Right lobe of liver (tissue), 6 donors: ENCODE measurements at places on chromosomes 2 and 18. TPM values are rescaled to one million over a fixed set of nuclear protein-coding genes. Genes with fewer than 3 reads are reported as not detected.

DNA sequence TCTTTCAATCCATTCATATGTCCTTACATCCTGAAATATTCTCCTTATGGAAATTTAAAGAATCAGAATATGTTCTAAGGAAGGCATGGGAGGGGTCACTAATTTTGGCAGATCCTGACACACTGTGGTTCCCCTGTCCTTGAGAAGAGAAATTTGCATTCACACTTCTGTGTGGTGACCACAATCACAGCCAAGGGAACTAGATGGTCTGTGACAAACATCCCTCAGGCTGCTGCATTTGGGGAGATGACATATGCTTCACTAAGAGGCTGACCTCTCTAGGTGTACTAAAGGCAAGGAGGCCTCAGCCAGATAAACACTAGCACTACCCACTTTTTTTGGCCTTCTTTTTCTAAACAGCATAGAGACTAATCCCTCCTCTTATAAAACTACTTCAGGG lies 129.6 kb downstream of the MREG start:
- H3K27ac ChIP-seq: no peak overlapping the region
- no peak overlapping the region for H3K4me3 ChIP-seq
- DNase-seq: no peak
- H3K4me1 ChIP-seq: no peaks in the 10 kb centered on the region

The DYNAP gene
- total RNA-seq: not detected

DNA sequence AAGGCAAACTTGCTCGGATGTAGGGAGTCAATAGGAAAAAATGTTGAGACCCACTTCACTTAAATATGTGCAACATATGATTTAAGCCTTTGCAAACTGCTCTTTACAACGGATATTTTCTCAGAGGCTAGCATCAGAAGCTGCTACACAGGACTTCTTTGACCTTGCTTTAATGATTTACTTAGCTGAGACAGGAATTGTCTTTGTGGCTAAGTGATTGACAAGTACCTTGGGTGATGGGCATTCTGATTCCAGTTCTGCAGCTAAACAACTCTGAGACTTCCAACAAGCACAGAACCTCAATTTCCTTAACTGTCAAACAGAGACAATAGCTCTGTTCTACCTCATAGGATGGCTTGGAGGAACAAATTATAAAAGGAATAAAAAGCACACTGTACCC lies 150.2 kb downstream of the NCKAP5 start:
- no peaks in the 10 kb centered on the region for H3K36me3 ChIP-seq
- H3K4me3 ChIP-seq: no peak overlapping the region
- no peaks in the 10 kb centered on the region for H3K4me1 ChIP-seq
- no peaks in the 10 kb centered on the region for H3K27me3 ChIP-seq

- DNase-seq: peak; percentile 96
- peak overlapping the region; percentile 98 for H3K4me3 ChIP-seq
- H3K36me3 ChIP-seq: no peaks in the 10 kb centered on the region
- H3K27me3 ChIP-seq: no peaks in the 10 kb centered on the region
- peak overlapping the region; percentile 97 for H3K27ac ChIP-seq
Observed at GRCh38 chr2:217943446-217944321, 59.1 kb downstream of the TNS1 start.

The C2orf78 gene
- not detected for total RNA-seq

The SOWAHC gene
- 21.9 TPM for total RNA-seq

DNA sequence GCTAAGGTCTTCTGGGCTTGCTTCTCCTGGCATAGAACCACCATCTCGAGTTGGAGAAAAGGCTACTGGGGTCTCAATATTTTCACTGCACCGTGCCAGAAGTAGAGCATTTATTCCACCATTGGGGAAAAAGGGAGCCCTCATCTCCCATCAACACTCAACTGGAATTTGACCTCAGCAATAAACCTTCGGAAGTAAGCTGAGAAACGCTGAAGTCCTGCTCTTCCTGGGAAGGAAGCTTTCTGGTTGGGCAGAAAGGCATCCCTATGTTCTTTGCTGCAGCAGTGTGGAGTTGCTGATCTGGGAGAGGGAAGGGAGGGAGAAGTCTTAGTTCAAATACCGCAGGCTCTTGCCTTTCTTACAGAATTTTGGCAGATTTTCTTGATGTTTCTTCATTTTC lies 368.8 kb downstream of the NUP35 start:
- H3K4me3 ChIP-seq: no peak overlapping the region
- no peak overlapping the region for H3K27ac ChIP-seq
- H3K4me1 ChIP-seq: no peaks in the 10 kb centered on the region
- no peak for DNase-seq
- no peaks in the 10 kb centered on the region for H3K27me3 ChIP-seq

The TMX3 gene
- 21.5 TPM for total RNA-seq

The MOGAT1 gene
- total RNA-seq: 8.1 TPM

The UGT1A5 gene
- 1.5 TPM for total RNA-seq

GRCh38 chr2:236180831-236181453 lies 12.8 kb upstream of the GBX2 start:
- peaks cover 34% of the 10 kb centered on the region for H3K27me3 ChIP-seq
- no peaks in the 10 kb centered on the region for H3K4me1 ChIP-seq
- H3K4me3 ChIP-seq: no peak overlapping the region
- no peak for DNase-seq
- no peak overlapping the region for H3K27ac ChIP-seq
- H3K36me3 ChIP-seq: no peaks in the 10 kb centered on the region

- H3K27ac ChIP-seq: no peak overlapping the region
- H3K36me3 ChIP-seq: no peaks in the 10 kb centered on the region
- DNase-seq: no peak
Observed at GRCh38 chr2:104025295-104025694, 828.6 kb upstream of the POU3F3 start.

The ABHD3 gene
- 22.2 TPM for total RNA-seq

GRCh38 chr2:157216286-157216965 lies 41.1 kb upstream of the GALNT5 start:
- H3K27ac ChIP-seq: no peak overlapping the region
- H3K36me3 ChIP-seq: no peaks in the 10 kb centered on the region
- H3K4me3 ChIP-seq: no peak overlapping the region
- no peak for DNase-seq

GRCh38 chr2:152420363-152420762 lies 85.4 kb downstream of the FMNL2 start:
- DNase-seq: no peak
- no peaks in the 10 kb centered on the region for H3K4me1 ChIP-seq
- H3K27ac ChIP-seq: no peak overlapping the region
- H3K27me3 ChIP-seq: no peaks in the 10 kb centered on the region
- no peaks in the 10 kb centered on the region for H3K36me3 ChIP-seq

The POTEC gene
- total RNA-seq: not detected

- H3K4me1 ChIP-seq: no peaks in the 10 kb centered on the region
- no peak overlapping the region for H3K4me3 ChIP-seq
- no peaks in the 10 kb centered on the region for H3K27me3 ChIP-seq
Observed at GRCh38 chr2:181397331-181397730, 59.9 kb upstream of the ITGA4 start.

- DNase-seq: no peak
- H3K36me3 ChIP-seq: no peaks in the 10 kb centered on the region
- H3K27me3 ChIP-seq: no peaks in the 10 kb centered on the region
- H3K4me3 ChIP-seq: no peak overlapping the region
- H3K4me1 ChIP-seq: no peaks in the 10 kb centered on the region
Observed at GRCh38 chr2:164560181-164560792, 61.0 kb downstream of the GRB14 start.
